ENCODE measurements at places on chromosomes 1 and 21. TPM values are rescaled to one million over a fixed set of nuclear protein-coding genes. Genes with fewer than 3 reads are reported as not detected.

- DNase-seq = no peak
- no peak overlapping the region for H3K27ac ChIP-seq
- H3K4me3 ChIP-seq = no peak overlapping the region
- H3K4me1 ChIP-seq = peaks cover 17% of the 10 kb centered on the region
- peaks cover 3% of the 10 kb centered on the region for H3K27me3 ChIP-seq
These were observed 9.1 kb upstream of the PDIK1L start for GRCh38 chr1:26102526-26102925.

Gene CITED4
- 30.8 TPM for total RNA-seq

DNA sequence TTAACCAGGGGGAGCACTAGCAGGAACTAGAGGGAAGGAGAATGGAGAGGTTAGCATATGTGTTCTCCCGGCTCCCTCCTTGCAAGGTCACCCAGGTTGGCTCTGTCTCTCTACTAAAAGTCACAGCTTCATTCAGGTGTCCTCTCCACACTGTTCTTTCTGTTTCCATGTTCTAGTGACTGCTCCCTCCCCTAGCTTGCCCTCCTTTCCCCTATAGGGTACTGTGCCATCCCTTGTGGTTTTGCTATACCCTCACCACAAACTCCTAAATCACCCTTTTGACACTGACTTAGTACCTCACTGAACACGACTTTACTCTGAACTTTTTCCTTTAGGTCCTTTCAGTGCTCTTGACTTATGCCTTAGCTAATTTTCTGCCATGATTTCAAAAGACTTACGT, 389.3 kb downstream of the ST6GALNAC3 start:
- no peak overlapping the region for H3K4me3 ChIP-seq
- H3K27me3 ChIP-seq = no peaks in the 10 kb centered on the region
- peaks cover 6% of the 10 kb centered on the region for H3K4me1 ChIP-seq

Gene OBSCN
- 57.3 TPM for total RNA-seq

Gene NDUFS2
- 103 TPM for total RNA-seq

DNA sequence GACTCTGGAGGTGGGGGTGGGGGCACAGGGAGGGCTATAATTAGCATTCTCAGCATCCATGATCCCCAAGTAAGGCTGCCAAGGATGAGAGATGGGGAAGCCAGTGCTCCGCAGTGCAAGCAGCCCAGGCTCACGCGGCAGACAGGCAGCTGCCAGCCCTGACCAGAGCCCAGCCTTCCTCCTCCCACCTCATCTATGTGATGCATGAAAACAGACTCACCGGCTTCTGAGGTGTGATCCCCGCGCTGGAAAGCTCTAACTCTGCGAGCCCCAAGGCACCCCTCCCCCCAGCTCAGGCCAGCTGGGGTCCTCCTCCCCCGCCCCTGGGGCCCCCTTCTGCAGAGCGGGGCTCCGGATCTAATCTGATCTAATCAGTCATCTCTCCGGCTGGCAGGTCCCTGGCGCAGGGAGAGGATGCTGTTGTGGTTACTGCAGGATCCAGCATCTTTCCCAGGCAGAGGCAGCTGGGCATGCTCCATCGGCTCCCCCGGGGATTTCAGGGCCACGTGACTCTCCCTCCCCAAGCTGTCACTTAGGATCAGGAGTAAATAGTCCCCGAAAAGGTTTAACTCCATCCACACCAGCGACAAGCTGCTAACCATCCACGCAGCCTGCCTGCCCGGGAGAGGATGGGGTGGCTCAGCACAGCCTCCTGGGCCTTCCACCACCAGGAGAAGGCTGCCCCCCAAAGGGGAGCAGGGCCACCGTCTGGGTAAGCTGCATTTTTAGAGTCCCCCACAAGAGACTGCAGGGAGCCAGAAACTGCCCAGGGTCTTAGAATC, at the start of gene PLEKHA6:
PLEKHA6 (minus strand) TSS at position 456 of the 782 bp plus-strand sequence. CDS start 86,202 bp downstream, outside the sequence.
- peaks cover 39% of the 10 kb centered on the region for H3K4me1 ChIP-seq
- H3K27ac ChIP-seq = peak within 1 kb of the TSS; percentile 69
- H3K27me3 ChIP-seq = no peaks in the 10 kb centered on the region
- no peak for DNase-seq

DNA sequence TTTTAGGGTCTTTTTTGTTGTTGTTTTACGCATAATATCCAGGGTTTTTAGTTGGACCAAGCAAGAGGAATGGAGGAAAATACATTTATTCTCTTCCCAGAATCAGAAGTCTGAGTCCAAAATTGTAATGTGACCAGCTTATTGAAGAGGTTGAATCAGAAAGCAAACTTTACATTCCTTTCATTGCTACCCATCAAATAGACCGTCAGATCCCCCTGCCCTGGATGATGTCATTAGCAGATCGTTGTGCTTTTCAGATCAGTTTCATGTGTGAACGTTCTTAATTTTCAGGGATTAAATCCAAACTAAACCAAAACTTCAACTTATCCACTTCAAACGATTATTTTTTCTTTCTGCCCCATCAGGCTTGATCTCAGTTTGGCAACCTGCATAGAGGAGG, 85.7 kb upstream of the NGF start:
- H3K27me3 ChIP-seq = peaks cover 2% of the 10 kb centered on the region
- no peak overlapping the region for H3K4me3 ChIP-seq
- no peaks in the 10 kb centered on the region for H3K36me3 ChIP-seq
- no peak overlapping the region for H3K27ac ChIP-seq
- H3K4me1 ChIP-seq = no peaks in the 10 kb centered on the region

DNA sequence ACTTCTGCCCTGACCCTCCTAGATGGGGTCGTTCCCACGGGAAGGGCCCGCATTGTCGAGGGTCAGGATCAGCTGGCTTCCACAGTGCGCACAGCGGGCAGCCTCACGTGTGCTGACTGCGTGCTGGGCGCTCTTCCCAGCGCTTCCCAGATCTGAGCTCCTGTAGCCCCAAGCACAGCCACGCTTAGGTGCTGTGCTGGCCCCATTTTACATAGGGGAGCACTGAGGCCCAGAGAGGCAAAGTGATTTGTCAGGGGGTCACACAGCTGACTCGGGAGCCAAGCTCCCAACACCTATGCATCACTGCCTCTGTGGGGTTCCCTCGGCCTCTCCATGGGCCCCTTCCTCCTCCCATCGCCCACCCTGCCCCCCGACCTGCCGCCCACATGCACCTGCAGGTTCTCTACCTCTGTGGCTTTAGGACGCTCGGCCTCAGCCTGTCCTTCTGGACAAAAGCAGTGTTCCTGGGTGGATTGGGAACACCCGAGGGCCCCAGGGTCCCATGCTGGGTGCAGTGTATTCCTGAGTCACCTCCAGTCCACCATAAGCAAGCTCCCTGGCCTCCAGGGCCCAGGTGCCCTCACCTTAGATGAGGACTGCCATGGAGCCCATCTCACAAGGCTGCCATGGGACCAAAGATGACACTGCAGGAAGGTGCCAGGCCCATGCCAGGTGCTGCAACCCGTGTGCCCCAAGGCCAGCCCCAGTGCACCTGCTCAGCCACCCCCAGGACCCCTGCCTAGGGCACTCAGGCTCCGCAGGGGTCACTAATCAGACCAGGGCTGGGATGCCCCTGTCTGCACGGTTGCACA, 23.3 kb downstream of the TFF3 start:
- H3K4me3 ChIP-seq = no peak overlapping the region
- H3K27me3 ChIP-seq = peaks cover 20% of the 10 kb centered on the region
- H3K27ac ChIP-seq = no peak overlapping the region
- DNase-seq = no peak

DNA sequence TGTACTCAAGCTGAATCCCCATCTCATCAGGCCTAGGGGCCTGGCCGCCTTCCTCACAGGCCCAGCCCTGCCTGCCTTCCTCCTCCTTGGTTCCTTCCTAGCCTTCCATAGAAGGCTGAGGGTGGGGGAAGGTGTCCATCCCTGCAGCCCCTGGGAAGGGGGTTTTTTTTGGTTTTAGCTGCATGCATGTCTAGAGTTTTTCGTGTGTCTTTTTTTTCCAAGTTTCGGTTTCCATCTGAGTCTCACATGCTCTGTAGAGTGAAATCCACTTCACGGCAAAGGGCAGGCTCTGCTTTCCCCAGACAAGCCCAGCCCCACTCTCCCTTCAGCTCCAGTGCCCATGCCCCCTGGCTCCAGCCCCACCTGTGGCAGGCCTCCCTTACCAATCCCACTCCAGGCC, 32.1 kb downstream of the GRHL3 start:
- no peak overlapping the region for H3K4me3 ChIP-seq
- peaks cover 6% of the 10 kb centered on the region for H3K27me3 ChIP-seq
- H3K36me3 ChIP-seq = no peaks in the 10 kb centered on the region
- no peak overlapping the region for H3K27ac ChIP-seq
- peaks cover 5% of the 10 kb centered on the region for H3K4me1 ChIP-seq

Gene ETV3
- 31.8 TPM for total RNA-seq

Gene CFHR4
- total RNA-seq = not detected

GRCh38 chr1:162217706-162218105, 148.2 kb downstream of the NOS1AP start:
- no peak overlapping the region for H3K4me3 ChIP-seq
- H3K4me1 ChIP-seq = peaks cover 23% of the 10 kb centered on the region
- no peak overlapping the region for H3K27ac ChIP-seq
- no peaks in the 10 kb centered on the region for H3K36me3 ChIP-seq
- H3K27me3 ChIP-seq = no peaks in the 10 kb centered on the region

GRCh38 chr1:198544265-198544664, 3.8 kb upstream of the ATP6V1G3 start:
- no peaks in the 10 kb centered on the region for H3K27me3 ChIP-seq
- H3K36me3 ChIP-seq = no peaks in the 10 kb centered on the region
- no peak overlapping the region for H3K27ac ChIP-seq
- peaks cover 13% of the 10 kb centered on the region for H3K4me1 ChIP-seq
- H3K4me3 ChIP-seq = no peak overlapping the region

DNA sequence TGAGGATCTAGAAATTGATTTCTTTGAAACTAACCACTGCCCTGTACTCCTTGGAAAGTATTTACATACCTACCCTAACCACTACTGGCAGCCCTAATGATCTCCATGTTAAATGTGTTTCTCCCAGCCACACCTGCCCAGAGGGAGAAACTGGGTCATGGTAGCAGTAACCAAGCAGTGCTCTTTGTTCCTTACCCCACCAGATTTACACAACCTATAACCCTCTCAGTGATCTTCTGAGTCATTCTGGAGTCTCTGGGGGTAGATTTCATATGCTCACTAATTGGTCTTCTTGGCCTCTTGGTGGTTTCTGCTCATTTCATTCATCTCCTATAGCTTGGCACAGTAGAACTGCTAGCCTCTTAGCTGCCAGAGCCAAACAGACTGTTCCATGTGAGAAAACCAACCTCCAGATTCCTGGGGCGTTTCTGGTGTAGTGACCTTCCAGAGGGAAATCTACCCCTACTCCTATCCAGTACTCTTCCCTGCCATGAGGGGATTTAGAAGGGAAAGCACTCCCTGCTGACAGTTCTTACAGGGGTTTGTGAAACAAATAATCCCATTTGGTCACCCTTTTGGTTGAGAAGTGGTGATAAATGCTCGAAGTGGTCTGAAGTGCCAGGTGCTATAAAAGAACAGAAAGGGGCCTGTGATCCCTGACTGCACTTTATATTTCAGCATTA, 36.2 kb upstream of the LRIG2 start:
- H3K27ac ChIP-seq = no peak overlapping the region
- H3K4me1 ChIP-seq = peaks cover 17% of the 10 kb centered on the region

- no peak for DNase-seq
- H3K4me3 ChIP-seq = no peak overlapping the region
- H3K27me3 ChIP-seq = peaks cover 14% of the 10 kb centered on the region
These were observed 178.3 kb downstream of the KCNJ6 start for GRCh38 chr21:37737996-37738395.

GRCh38 chr1:160662910-160663309, 16.1 kb upstream of the SLAMF1 start:
- H3K36me3 ChIP-seq = no peaks in the 10 kb centered on the region
- no peak overlapping the region for H3K27ac ChIP-seq
- peaks cover 5% of the 10 kb centered on the region for H3K4me1 ChIP-seq
- no peak overlapping the region for H3K4me3 ChIP-seq
- H3K27me3 ChIP-seq = no peaks in the 10 kb centered on the region
- DNase-seq = no peak

DNA sequence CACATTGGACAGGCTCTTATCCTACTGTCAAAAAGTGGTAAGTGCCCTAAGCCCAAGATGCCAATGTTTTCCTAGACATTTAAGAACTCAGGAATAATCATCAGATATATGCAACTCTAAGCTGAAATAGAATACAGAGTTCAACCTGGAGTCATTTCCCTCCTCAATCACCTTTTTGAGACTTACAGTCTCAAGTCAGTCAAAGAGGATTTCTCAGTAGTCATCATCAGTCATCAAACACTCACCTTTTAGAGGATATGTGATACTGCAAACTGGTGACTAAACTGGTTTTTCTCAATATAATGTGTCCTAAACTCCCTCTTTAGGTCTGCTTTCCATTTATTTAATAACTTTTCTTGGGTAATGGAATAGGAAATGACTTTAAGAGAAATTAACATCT, 145.3 kb upstream of the ADAMTS5 start:
- no peak overlapping the region for H3K27ac ChIP-seq
- H3K4me3 ChIP-seq = no peak overlapping the region
- DNase-seq = no peak
- H3K4me1 ChIP-seq = no peaks in the 10 kb centered on the region

- H3K27me3 ChIP-seq = peaks cover 10% of the 10 kb centered on the region
- DNase-seq = peak; percentile 51
- H3K27ac ChIP-seq = peak overlapping the region; percentile 83
- peaks cover 14% of the 10 kb centered on the region for H3K4me1 ChIP-seq
These were observed 2.7 kb upstream of the PRDM16 start for GRCh38 chr1:3066250-3066711.

Gene FCER1G
- total RNA-seq = 1.5 TPM

Gene F11R
- 156 TPM for total RNA-seq

DNA sequence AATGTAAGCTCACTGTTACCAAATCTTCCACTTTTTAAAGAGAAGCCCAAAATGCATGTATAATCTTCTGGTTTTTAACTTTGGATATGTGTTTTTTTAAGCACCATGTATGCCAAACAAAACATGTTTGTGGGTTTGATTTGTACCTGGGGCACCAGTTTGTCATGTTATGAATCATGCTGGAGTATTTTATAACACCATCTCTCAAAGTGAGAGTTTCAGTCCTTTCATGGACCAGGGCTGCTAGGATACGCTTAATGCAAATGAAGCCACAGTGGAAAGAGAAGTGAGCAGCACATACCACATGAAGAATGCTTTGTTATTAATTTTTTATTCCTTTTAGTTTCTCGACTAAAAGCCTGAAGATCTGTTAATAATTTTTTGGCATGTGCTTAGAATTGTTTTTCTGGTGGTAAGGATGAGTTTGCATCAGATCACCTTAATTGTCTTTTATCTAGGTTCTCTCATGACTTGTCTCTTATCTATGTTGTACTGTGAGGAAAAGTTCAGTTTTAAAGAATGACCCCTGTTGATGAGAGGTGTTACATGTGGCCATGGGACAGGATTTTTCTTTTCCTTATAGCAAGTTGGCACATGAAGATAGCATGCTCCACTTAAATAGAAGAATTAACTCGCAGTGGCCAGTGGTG, 2.0 kb upstream of the RABGAP1L start:
- no peaks in the 10 kb centered on the region for H3K36me3 ChIP-seq

GRCh38 chr1:44014365-44015104, 16.7 kb downstream of the SLC6A9 start:
- H3K27me3 ChIP-seq = no peaks in the 10 kb centered on the region
- no peak for DNase-seq
- H3K36me3 ChIP-seq = no peaks in the 10 kb centered on the region
- peaks cover 7% of the 10 kb centered on the region for H3K4me1 ChIP-seq
- H3K4me3 ChIP-seq = no peak overlapping the region

Measured in progenitor cell of endocrine pancreas (in vitro differentiated cells).